ENCODE measurements at places on chromosomes 16 and 17.

GRCh38 chr17:35683591-35683990, 47.8 kb upstream of the RASL10B start:
- no peak for DNase-seq

DNA sequence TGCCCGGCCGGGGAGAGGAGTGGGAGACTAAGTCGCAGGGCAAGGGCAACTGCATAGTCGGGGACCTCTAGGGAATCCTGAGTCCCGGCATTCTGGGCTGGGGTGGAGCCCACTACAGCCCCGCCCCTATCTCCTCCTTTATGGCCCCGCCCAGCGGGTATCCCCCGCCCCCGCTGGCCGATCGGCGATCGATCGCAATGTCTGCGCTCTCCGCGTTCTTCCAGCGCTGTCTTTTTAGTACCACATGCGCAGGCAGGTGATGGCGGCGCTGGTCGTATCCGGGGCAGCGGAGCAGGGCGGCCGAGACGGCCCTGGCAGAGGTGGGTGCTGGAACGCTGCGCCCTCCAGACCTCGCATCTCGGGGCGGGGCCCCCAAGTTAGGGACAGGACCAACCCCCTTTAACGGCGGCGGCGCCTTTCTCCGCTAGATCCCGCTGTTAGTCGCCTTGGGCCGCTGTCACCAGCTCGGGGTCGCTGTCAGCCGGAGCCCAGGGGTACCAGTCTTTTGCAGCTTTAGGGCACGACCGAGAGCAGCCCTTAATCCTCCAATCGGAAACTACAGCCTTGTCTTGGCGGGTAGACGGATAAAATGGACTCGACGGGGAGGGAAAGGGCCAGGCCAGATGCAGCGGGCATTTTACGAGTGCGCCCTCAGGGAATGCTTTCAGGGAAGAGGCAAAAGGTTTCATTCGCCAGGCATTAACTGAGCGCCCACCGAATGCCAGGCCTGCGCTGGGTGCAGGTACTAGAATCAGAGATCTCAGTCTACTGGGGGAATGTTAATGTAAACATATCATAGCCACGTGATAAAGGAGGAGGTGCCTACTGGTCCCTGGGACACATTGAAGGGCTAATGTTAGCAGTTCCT, at the start of gene DPH1:
Gene DPH1 (plus strand): TSS at position 243 of the 868 bp plus-strand sequence. CDS start 17 bp downstream, at position 260.
- no peak for DNase-seq

- DNase-seq = no peak
Measured at GRCh38 chr17:43573579-43574321, 27.6 kb upstream of the ETV4 start.

GRCh38 chr16:49382916-49383315, 9.3 kb downstream of the C16orf78 start:
- DNase-seq = no peak

DNA sequence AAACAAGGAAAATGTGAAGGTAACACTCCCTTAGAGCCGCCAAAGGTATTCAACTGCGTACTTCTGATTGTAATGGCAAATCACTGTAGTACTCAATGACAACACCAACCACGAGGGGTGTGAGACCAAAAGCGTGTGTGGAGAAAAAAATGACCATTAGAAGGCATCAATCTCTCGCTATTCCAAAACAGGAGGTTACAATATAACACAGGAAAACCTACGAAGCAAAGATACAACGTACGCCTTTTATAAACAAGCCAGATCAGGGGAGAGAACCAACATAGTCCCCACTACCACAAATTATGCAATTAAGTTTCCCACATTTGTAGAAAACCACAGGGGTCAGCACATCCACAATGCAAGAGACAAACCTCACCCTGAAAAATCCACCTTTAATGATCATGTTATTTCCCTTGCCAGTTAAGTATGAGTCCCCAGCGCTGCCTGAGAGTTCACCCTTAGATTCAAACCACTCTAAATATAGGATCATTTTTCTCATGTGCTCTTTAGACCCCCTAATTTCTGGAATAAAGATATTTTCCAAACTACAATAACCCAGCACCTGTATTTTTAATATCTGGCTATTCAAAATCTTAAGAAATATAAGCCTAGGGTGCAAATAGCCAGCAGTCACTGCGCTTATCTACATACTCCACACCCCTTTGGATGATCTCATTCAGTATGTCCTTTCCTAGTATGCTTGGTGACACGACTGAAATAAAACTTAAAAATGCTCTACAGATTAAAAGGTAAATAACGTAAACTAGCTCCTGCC, 12.4 kb downstream of the TEX14 start:
- DNase-seq = no peak

GRCh38 chr17:76189741-76190140, 48.7 kb upstream of the FOXJ1 start:
- no peak for DNase-seq

DNA sequence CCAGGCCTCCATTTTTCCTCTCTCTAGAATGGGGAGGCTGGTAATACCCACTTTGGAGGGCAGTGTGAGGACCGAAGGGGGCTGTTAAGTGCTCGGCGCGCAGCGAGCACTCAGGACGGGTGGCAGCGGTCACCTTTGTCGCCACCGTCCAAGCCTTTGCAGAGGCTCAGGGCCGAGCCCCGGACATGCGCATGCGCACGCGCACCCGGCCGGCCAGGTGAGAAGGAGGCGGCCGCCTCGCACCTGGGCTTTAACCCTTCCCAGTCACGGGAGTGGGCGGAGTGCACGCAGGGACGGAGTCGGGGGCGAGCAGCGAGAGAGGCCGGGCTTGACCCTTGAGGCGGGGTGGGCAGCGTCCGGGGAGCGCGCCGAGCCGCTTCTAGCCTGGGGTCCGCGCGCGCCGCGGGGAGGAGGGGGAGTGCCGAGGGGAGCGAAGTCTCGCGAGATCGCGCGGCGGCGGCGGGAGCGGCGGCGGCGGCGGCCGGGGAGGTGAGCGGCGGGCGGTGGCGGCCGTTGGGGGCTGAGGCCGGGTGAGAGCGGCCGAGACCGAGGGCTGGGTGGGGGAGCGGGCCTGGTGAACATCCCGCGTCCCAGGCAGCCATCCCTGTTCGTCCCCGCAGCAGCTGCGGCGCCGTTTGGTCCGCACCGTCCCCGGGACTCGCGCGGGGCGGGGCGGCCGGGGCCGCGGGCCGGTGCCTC, at the start of gene MRTFB:
Gene MRTFB (plus strand): TSS at position 443 of the 699 bp plus-strand sequence. CDS start 69,288 bp downstream, outside the sequence.
- DNase-seq = peak; percentile 19

- no peak for DNase-seq
Measured at GRCh38 chr16:83145297-83145696, 518.5 kb downstream of the CDH13 start.

GRCh38 chr16:81385031-81385756, 59.4 kb upstream of the CMIP start:
- no peak for DNase-seq

GRCh38 chr16:2425008-2425518, 4.2 kb upstream of the CCNF start:
- no peak for DNase-seq

DNA sequence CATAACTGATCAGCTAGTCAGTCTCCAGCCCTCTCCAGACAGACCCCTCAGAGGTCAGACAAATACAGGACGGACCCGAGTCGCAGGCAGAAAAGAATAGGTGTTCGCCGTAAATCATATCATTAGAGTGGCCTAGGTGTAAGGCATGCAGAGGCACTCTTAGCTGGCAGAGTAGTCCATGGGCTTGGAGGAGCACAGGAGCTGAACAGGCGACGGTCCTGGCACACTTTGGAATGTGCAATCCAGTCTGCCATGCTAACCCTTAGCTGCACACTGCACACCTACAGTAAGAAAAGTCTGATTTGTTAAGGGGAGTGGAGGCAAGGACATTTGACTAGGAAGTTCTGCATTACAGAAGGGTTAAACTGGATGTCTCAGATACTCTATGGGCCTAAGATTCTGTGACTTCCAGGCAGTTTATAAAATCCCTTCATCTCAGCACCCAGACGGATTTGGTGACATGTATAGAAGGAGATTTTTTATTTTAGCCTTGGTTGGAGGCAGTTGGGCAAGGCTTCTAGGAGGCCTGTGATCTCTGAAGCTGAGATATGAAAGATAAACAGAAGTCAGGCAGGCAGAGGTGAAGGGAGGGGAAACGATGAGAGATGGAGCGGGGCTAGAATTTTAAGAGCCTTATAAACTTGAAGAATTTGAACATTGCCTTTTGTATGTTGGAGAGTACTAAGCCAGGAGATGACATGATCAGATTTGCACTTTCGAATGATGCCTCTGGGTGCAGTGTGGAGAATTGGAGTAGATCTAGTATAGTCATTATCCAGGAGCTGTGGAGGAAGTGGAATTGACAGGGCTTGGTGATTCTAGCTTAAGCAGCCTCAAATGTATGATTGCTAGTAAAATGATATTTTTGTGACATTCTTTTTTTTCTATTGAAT, 34.6 kb upstream of the SLC5A11 start:
- DNase-seq = no peak

DNA sequence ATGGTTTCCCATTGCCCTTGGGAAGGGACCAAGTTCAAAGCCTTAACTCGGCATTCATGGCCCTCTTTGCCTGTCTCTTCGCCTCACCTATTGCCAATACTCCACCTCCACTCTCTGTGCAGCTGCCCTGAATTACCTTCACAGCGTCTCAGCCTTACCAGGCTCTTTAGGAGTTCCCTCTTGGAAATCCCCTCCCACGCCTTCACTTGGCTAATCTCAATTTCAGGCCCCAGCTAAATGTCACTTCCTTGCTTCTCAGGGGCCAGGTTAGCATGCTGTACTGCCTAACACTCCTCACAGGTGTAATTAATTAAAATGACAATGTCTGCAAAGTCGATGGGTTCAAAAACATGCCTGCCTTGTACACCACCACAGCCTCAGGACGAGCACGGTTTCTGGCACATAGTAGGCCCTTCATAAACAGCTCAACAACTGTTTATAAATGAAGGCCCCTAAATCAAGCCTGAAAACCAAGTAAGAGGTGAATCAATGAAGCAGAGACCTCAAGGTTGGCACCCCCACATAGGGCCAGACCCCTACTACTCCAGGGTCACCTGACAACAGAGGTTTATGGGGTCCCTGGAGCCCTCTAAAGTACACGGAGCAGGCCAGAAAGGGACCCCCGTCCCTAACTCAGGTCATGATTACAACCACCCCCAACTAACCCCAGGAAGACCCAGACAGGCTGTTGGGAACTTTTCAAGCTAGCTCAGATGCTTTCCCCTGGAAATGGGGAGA, 11.2 kb upstream of the EEF2K start:
- no peak for DNase-seq

GRCh38 chr17:28317099-28317965, 1.7 kb upstream of the TMEM97 start:
- no peak for DNase-seq

DNA sequence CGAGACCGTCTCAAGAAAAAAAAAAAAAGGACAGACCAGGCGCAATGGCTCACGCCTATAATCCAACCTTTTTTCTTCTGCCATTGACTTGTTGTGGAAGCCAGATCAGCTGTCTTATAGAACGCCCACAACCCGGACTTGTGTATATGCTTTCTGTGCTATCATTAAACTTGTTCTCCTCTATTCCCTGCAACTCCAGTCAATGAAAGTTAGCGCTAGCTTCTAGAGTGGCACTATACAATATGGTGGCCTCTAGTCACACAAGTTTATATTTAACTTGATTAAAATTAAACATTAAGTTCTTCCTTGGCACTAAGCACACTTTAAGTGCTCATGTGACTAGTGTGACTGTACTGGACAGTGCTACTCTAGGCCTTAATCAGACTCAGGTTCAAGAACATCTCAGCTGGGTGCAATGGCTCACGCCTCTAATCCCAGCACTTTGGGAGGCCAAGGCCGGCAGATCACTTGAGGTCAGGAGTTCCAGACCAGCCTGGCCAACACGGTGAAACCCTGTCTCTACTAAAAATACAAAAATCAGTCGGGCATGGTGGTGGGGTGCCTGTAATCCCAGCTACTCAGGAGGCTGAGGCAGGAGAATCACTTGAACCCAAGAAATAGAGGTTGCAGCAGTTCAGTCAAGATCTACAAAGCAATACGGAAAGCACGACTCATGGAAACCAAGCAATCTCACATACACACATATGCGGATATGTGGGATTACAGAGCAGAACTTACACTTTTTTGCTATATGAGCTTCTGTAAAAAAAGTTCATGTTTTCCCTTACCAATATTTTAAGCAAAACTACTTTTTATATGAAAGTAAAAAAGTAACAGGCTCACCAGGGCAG, 18.8 kb upstream of the GLG1 start:
- DNase-seq = no peak

- DNase-seq = no peak
Measured at GRCh38 chr16:86515777-86516622, 5.7 kb downstream of the FOXF1 start.

- DNase-seq = no peak
Measured at GRCh38 chr17:50807009-50807408, 28.4 kb upstream of the WFIKKN2 start.

GRCh38 chr17:30796016-30796415, 28.5 kb downstream of the CRLF3 start:
- no peak for DNase-seq

- DNase-seq = no peak
Measured at GRCh38 chr17:33888455-33888854, 366.6 kb upstream of the CCL2 start.

DNA sequence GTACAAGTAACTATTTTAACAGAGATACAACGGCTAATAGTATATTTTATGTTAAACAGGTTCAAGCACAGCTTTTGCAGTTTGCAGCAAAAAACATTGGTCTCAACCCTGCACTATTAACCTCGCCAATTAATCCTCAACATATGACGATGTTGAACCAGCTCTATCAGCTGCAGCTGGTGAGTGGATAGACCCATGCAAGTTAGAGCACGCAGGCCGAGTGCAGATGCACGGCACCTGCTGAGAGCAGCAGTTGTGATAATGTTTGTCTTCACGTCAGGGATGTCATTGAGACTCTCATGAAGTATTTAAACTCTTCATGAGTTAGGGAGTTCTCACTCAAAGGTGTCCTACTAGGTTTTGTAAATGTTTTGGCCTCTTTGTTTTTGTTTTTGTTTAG, 45.6 kb downstream of the TMC6 start:
- no peak for DNase-seq

DNA sequence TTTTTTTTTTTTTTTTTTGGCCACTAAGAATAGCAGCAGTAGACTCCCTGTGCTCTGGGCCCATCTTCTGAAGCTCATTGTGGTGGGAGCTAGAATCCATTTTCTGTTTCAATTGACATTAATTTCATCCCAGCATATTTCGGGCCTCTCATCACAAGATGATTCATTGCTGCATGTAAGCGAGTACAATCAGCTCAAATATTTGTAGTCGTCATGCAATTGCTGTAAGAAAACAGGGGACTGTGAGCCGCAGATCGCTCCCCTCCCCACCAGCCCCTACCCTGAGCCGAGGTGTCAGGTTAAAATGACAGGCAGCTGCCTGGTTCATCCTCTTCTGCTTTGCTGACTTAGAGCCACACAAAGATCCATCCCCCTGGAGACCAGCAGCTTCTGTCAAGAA, 358.8 kb upstream of the CDH5 start:
- no peak for DNase-seq

GRCh38 chr16:28013392-28013791, 50.1 kb downstream of the GSG1L start:
- no peak for DNase-seq

GRCh38 chr17:31431852-31432658, 40.6 kb downstream of the RAB11FIP4 start:
- DNase-seq = no peak

Data from thoracic aorta (tissue), 2 donors.